ENCODE measurements at places on chromosomes 5 and 9.
A peak's percentile ranks its signal among the peaks of the same experiment; 100 is the strongest.

DNA sequence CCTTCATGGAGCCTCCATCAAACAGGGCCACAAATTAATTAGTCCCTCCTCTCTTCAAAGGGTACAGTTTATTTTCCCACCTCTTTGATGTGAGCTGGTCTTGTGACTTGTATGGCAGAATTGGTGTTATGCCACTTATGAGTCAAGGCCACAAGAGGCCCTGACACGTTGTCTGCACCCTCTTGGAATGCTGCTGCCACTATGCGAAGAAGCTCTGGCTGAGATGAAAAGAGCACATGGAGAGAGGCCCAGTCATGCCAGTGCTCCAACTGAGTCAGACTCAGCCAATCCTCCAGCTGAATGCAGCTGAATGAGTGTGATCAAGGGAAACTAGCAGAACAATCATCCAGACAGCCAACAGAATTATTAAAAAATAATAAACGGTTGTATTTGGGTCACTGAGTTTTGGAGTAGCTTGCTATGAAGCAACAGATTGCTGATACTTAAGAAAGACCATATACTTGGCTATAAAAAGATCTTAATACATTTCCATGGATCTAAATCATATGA is 128.3 kb downstream of the MARCHF11 start:
- no peak for DNase-seq

DNA sequence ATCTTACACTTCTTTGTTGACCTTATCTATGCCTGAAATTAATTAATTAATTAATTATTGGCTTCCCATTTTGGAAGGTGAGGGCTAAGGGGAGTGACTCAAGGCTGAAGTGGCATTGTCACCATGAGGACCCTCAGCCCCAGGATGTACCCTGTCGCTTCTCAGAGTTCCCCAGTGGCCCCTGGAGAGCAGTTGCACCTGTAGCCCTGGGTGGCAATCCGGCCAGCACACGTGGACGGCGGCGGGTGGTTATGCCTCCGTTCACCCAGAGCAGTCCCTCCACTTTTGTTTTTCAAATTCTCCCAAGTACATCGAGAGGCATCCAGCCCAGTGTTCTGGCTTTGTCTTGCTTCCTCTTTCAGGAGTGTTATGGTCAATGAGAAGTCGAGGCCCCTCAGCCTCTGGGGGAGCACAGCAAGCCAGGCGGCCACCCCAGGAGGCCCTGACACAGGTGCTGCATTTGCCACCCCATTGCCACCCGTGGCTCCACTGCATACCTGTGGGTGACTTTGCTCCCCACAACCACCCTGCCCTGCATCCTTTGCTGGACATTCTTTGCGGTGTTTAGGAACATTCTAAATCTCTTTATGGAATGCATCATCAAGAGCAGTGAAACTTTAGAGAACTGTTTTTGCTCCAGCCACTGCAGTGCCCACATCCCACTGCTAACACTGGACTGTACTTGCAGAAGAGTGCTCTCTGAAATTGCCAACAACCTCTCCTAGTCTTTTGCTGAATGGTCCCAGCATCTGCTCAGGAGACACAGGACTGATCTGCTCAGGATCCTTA is 11.5 kb upstream of the IRX2 start:
- DNase-seq = no peak

DNA sequence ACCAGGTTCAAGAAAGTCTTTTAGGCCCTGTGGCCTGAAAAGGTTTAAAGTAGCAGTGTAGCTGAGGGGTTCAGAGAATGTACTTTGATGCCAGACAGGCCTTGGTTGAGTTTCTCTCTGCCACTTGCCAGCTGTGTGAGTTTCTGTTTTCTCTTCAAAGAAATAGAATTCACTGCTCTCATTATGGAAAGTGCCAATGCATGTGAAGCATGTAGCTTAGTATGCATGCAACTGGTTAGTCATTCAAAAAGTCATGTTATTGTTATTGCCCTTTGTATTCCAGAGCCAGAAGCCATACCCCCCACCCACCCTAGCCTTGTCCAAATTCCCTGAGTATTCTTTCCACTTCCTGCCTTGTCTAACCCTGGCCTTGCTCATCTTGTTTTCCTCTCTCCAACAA is 101.7 kb downstream of the ADRB2 start:
- no peak for DNase-seq

DNA sequence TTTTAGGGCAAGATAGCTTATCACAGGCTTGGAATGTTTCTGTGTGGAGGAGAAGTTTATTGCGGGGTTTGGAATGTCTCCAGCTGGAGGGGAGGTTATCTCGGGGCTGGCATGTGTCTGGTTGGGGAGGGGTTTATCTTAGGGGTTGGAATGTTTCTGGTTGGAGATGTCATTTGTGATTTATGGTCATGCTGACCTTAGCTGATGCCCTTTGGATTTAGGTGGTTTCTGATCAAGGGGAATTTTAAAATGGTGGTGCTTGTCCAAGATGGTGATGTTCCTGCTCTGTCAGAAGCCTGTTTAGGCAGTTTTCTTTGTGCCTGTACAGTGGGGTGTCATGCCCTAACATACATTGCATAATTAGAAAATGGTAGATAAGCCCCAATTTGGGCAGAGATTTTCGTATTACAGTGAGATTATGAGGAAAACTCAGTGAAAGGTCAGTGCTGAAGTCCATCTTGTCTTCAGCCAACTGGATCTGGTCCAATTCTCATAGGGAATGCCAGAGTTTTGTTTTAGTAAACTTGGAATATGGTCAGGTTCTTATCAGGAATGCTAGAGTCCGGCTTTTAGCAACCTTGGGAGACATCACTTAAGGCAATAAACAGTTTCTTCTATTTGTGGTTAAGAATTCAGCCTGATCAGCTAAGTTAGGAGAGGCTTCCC is 14.3 kb downstream of the CDK20 start:
- DNase-seq = no peak

- DNase-seq = no peak
These were observed 2.7 kb downstream of the KLF4 start for GRCh38 chr9:107486674-107487520.

DNA sequence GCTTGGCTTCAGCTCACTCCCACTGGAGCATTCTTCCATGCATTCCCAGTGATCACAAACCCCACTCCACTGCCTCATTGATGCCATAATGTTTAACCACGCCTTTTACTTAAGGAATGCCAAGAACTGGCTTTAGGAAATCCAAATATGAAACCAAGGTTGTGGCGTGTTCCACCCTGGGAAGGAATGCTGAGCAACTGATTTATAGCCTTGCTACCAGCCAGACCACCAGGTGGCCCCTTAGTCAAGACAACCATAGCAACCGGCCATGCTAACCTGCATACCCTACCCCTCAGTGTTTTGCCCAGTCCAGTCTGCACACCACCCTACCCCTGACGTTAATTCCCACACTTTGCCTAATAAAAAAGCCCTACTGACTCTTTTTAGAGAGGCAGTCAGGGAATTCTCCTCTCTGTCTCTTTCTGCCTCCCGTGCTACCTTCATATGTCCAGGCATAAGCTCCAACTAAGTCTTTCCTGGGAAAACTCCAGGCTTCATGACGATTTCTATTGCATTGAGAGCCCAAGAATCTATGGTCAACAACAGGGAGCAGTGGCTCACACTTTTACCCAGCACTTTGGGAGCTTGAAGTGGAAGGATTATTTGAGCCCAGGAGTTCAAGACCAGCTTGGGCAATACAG is 27.0 kb upstream of the PRRC2B start:
- peak; percentile 57 for DNase-seq

- no peak for DNase-seq
These were observed 91.6 kb upstream of the TAF11L2 start for GRCh38 chr5:17406423-17406838.
